Fibroblast of the aortic adventitia (primary cell): ENCODE measurements at places on chromosomes 12 and 14. TPM values are rescaled to one million over a fixed set of nuclear protein-coding genes. Genes with fewer than 3 reads are reported as not detected.

The MARK3 gene
- 67.7 and 79.5 TPM in 2 replicates for total RNA-seq

The RPAP3 gene
- total RNA-seq = 15.7 and 25.7 TPM in 2 replicates

The PSEN1 gene
- total RNA-seq = 36.6 and 55.0 TPM in 2 replicates

The PRIMA1 gene
- 0.08 TPM in 1 of 2 replicates, not detected in the other for total RNA-seq

The SYT10 gene
- total RNA-seq = not detected in 2 replicates

The EIF2S3B gene
- total RNA-seq = 7.1 and 9.2 TPM in 2 replicates

The KLRD1 gene
- 0.16 and 0.45 TPM in 2 replicates for total RNA-seq

The KLHL33 gene
- total RNA-seq = 0.18 and 0.65 TPM in 2 replicates

The TBC1D30 gene
- total RNA-seq = 0.18 and 0.98 TPM in 2 replicates

The NGB gene
- not detected in 2 replicates for total RNA-seq

The TSPAN19 gene
- 1.7 TPM in 1 of 2 replicates, not detected in the other for total RNA-seq

GRCh38 chr12:39763890-39764169 is 144.2 kb upstream of the ABCD2 start:
- DNase-seq = no peak

DNA sequence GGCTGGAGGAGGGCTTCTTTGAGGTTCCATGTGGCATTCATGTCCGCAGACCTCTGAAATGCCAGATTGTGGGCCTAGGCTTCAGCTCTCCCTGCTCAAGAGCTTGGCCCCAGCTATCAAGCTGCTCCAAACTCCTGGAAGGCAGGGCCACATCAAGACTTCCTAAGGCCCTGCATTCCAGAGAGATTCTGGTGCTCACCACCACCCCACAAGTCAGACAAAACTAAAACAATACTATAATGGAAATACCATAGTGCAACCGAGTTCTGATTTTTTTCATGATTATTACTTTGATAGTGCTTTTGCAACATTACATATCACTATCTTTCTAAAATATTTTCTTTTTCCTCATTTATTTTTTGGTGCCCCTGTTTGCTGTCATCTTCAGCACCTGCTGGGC is 86.3 kb downstream of the CALM1 start:
- no peak for DNase-seq

GRCh38 chr12:75556311-75556899 is 45.0 kb upstream of the KRR1 start:
- DNase-seq = no peak

DNA sequence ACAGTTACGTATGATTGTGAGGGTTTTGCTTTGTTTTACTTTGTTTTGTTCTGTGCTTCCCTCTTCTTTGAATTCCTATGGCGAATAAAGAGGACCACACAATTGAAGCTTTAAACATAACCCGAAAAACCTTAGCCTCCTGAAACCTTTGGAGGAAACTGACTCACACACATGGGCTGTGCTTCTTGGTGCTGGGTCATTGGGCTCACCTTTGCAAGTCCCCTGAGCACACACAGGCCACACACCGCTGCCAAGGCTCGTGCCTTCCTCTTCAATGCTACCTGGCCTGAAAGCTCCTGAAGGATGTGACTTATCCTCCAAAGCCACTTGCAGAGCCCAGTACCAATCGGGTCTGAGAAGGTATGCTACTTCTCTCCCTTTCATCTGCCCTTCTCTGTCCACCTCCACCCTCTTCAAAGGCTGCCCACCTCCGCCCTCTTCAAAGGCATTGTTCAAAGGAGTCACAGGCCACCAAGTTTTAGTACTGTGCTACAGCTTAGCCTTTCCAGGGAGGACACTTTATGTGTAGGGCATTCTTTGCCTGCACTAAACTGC is 114.6 kb downstream of the FOXN3 start:
- DNase-seq = no peak

DNA sequence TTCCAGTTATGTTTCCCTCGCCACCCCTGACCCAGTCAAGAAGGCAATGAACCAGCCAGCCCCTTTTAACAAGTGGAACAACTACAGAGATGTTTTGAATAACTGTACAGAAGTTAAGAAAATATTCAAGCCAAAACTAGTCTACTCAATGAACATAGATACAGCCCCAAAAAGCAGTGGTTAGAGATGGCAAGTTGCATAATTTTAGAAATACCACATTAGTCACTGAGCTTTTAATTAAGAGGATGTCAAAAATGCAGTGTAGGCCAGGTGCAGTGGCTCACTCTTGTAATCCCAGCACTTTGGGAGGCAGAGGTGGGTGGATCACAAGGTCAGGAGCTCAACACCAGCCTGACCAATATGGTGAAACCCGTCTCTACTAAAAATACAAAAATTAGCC is 27.2 kb downstream of the PROX2 start:
- peak; percentile 52 for DNase-seq

GRCh38 chr12:39503439-39503838 is 60.5 kb upstream of the KIF21A start:
- DNase-seq = peak; percentile 74

DNA sequence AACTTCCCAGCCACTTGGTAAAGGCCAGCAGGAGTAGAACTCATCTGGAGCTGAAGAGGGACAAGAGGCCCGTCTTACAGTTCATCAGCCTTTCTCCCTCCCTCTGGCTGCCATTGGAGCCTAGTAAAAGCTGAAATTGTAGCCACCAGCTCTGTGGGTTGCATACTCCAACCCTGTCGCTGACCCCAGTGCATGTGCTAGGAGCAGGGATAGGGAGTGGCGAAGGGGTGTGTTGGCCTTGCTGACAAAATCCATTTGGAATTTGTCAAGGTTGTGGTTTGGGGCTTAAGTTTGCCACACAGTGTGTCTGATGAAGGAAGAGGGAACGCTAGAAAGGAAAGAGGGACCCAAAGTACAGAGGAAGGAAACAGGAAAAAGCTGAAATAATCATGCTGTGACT is 4.0 kb upstream of the ARF3 start:
- DNase-seq = no peak

- DNase-seq = peak; percentile 71
These were observed 84.6 kb upstream of the CPSF6 start for GRCh38 chr12:69154585-69155363.

GRCh38 chr12:26939192-26939832 is 1.0 kb downstream of the FGFR1OP2 start:
- DNase-seq = no peak

GRCh38 chr14:35632676-35633075 is 98.7 kb downstream of the INSM2 start:
- peak; percentile 32 for DNase-seq

GRCh38 chr12:110742096-110742717 is 484 bp downstream of the PPP1CC start:
- no peak for DNase-seq

DNA sequence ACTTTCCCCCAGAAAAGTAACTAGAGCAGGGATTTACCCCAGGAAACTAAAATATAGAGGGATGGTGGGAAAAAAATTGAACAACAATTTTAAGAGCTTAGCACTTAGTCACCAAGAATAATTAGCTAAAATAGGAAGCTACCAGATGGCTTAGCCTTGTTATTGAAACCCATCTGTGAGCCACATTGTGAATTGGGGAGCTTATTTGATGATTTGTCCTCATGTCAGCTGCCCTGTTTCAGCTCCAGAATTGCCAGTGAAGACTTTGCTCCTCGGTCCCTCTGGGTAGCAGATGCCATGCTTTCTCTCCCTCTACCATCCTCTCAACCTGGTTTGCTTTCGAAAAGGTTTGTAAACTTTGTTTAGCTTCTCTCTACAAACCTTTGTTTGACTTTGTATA is 67.7 kb upstream of the PTHLH start:
- DNase-seq = no peak

DNA sequence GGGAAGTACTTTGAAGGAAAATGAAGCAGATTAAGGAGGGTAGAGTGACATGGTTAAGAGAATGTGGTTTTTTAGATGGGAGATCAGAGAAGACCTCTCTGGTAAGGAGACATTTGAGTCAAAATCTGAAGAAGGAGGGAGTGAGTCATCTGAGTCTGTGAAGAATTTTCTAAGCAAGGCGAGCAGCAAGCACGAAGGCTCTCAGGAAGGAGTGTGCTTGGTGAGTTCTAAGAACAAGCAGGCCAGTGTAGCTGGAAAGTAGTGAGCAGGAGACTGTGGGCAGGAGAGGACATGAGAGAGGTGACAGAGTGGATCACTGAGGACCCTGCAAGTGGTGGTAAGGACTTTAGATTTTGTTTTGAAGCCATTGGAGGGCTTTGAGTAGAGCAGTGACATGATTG is 76.3 kb upstream of the FUT8 start:
- peak; percentile 69 for DNase-seq
